ENCODE measurements at places on chromosomes 4 and X.
A peak's percentile ranks its signal among the peaks of the same experiment; 100 is the strongest.

DNA sequence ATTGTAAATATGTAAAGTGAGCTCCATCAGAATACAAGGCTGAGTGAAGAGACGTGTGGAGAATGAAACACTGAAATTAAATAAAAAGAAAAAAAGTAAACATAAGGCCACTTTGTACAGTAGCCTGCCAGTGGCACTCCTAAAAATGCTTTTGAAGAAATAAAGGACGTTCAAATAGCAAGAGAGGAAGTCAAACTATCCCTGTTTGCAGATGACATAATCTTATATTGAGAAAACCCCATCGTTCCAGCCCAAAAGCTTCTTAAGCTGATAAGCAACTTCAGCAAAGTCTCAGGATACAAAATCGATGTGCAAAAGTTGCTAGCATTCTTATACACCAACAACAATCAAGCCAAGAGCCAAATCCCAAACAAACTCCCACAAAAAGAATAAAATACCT lies 24.2 kb downstream of the RASSF6 start:
- no peak for DNase-seq

- DNase-seq, result no peak
Measured at GRCh38 chr4:163384434-163384833, 40.7 kb downstream of the NPY5R start.

DNA sequence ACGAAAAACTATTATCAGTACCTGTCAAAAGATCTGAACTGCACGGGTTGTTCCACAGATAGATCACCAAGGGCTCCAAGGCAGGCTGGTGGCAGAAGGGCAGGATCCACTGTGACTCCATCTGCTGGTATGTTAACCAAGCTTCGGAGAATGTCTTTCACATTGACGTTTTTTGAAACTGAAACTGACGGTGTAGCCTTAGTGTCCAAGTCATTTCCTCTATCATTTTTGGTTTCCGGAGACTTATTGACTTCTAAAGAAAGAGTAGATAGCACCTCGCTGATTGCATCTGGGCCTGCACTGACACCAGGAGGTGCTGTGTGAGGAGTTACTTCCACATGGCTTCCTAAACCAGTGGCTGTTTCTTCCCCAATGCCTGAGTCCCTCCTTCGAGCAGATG lies 186.9 kb downstream of the LRBA start:
- peak; percentile 5 for DNase-seq

DNA sequence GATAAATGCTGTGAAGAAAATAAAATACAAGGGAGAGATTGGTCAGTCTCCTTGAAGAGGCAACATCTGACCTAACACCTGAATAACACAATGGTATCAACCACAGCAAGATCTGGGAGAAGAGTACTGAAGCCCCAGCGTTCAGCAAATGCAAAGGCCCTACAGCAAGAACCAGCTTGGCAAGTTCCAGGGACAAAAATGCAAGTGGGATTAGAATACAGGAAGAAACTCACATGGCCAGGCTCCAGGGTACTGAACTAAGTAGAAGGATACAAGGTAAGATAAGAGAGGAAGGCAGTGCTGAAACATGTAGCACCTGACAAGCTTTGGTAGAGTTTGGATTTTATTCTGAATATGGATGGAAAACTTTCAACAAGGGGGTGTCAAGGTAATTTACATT lies 3.6 kb downstream of the SMIM14 start:
- DNase-seq, result no peak

GRCh38 chr4:38463268-38463958 lies 200.6 kb upstream of the KLF3 start:
- DNase-seq, result no peak

All from stimulated activated CD4-positive, alpha-beta T cell treated with anti-CD3 and anti-CD28 coated beads, TNF-alpha, amount 100 ng/mL, for 1 hour (primary cell).